ENCODE measurements at places on chromosomes 13 and 19.

DNA sequence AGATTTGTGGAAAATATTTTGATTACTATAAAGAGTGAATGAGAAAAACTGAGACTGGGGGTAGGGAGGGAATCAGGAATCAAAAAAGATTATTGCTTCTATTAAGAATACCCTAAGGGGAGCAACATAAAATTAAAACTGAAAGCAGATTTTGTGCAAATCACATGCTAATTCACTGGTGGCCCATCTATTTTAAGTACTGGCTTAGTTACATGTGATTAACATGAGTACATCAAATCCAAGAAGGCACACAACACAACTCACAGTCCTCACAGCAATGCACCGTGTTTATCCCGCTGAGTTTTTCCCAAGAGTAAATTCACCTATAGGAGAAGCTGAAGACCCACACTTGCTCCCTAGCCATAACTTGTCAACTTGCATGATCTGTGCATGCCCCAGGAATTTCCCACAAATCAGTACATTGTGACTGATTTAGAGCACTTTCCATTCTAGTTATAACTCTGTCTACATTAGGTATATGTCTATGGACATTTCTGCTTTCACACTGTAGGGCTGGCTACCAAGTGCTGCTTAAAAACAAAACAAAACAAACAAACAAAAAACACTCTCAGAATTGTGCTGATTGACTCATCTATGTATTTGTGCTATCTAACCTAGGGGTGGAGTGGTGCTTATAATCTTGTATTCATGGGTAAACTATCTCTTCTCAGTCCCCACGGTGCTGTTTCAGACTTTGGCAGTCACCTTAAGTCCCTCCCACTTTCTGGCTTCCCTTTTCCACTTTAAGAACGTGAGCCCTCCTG, 24.3 kb downstream of the AMER2 start:
- DNase-seq: no peak

GRCh38 chr13:41244556-41244955, 18.8 kb downstream of the MTRF1 start:
- DNase-seq: no peak

DNA sequence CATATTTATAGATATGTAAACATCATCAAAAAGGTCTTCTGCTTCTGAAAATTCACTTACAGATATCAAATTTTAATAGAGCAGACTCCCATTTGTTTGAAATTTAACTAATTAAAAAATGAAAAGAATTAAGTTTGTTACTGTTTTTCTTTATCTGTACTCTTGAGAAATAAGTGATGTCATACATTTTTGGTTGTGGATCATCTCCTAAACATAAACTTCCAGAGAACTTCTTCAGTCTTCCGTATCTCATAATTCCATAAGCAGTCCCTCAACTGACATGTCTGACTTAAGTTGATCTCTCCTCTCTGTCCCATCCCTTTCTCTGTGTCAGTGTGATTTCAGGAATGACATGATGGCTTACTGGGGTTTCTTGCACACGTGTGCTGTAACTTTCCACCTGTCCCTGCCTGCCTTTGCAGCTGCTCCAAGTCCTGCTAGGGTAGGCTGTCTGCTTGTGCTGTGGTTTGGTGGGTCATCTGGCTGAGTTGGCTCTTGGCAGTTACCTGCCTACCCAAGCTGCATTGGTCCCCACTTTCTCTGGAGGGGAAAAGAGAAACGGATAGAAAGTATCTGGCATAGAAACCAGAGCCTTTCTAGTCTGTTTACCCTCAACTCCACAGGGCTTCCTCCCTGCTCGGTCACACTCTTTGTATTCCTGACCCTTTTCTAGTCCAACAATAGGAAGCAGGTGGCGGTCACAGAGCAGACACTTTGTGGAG, 127.1 kb downstream of the GGACT start:
- DNase-seq: no peak

DNA sequence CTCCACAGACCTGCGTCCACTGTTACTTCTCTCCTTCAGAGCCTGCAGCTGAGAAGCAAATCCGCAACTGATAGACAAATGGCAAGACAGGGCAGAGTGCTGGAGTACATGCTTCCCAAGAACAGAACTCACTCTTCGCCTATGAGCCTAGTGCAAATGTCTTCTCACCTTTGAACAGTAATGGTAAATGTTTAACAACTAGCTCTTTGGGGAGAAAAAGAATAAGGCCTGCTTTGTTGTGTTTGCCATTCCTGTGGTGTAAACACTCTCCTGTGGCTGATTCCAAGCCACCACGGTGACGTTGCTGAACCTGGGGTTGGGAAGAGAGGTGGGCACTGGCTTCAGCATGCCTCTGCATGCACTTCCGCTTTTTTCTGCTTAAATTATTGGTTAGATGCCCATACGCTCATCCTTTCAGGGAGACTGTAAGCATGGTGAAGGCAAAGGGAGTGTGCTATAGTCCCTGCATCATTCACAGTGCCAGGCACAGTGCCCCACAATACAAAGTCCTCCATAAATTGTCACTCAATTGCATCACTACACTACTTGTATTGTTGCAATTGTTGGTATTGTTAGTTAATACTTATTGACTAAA, 28.1 kb upstream of the GTF3A start:
- DNase-seq: no peak

DNA sequence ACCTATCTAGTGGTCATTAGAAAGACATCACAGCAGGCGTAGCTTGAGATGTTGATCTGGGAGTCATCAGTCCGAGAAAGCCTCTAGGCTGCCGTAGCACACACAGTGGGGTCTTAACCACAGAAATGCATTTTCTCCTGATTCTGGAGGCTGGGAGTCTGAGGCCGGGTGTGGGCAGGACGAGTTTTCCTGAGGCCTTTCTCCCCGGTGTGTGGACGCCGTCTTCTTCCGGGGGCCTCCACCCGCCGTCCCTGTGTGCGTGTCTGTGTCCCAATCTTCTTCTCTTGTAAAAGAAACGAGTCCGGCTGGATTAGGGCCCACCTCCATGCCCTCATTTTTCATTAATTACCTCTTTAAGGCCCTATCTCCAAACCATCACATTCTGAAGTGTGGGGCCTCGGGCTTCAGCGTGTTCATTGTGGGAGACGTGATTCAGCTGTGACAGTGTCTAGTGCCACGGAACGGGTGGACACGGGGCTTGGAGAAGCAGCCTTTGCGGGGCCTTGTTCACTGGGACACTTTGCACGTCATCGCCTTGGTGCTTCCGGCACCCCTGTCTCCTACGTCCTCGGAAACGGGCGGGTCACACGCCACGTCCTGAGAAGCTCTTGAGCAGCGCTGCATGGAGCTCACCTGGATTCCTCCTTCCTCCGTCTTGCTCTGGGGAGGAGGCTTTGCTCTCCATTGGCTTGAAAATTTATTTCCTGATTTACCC, 208.9 kb upstream of the SOX1 start:
- no peak for DNase-seq

DNA sequence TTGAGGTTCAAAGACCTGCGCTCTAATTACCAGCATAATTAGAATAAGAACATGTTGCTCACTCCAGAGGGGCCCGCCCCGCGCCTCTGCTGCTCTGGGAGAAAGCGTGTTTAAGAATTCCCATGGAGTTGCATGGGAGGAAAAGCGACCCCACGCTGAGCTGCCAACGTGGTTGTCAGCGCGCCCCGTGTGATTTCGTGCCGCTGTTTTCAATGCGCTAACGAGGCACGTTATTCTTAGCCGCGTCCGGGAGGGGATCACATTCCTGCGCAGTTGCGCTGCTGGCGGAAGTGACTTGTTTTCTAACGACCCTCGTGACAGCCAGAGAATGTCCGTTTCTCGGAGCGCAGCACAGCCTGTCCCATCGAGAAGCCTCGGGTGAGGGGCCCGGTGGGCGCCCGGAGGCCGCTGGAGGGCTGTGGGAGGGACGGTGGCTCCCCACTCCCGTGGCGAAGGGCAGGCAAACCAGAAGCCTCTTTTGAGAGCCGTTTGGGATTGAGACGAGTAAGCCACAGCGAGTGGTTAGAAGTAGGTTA, 173.8 kb upstream of the SOX1 start:
- no peak for DNase-seq

- no peak for DNase-seq
Observed at GRCh38 chr13:99749271-99750019, 222.1 kb downstream of the ZIC5 start.

- no peak for DNase-seq
Observed at GRCh38 chr19:57161985-57162539, 5.2 kb downstream of the DUXA start.

DNA sequence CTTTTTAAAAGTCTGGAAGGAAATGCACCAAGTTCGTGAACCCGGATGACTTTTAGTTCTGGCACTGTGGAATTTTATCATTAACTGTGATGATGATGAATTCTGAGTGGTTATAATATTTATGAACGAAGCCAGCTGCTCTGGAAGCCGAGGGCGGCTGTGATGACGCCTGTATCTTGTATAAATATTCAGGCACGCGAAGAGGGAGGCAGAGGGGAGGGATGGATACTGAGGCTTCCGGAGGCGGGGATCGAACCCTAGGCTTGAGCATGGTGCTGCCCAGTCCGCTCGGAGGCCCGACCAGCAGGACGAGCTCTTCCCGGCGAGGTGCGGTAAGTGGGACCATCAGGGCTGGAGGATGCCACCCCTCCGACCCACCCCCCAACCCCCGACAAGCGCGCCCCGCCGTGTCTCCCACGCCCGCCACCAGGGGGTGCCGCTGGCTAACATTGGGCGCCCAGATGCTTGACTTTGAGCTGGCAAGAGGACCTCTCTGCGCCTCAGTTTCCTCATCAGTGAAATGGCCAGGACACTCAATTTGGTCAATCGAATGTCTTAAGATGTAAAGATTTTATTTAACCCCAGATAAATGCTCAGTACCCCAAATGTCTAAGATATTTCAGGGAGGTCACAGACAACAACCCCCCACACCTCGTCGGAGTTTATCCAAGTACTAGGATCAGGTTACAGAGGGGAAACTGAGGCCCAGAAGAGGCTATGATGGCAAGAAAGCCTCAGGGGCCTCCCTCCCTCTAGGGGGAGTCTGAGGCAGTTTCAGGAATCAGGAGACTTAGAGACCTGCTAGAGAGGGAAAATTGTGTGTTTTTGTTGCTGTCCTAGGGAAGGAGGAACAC, 4.5 kb upstream of the RAB3A start:
- DNase-seq: no peak

GRCh38 chr19:16064209-16064889, 11.9 kb upstream of the TPM4 start:
- DNase-seq: no peak

GRCh38 chr19:43759515-43759914, 4.8 kb upstream of the SMG9 start:
- no peak for DNase-seq

DNA sequence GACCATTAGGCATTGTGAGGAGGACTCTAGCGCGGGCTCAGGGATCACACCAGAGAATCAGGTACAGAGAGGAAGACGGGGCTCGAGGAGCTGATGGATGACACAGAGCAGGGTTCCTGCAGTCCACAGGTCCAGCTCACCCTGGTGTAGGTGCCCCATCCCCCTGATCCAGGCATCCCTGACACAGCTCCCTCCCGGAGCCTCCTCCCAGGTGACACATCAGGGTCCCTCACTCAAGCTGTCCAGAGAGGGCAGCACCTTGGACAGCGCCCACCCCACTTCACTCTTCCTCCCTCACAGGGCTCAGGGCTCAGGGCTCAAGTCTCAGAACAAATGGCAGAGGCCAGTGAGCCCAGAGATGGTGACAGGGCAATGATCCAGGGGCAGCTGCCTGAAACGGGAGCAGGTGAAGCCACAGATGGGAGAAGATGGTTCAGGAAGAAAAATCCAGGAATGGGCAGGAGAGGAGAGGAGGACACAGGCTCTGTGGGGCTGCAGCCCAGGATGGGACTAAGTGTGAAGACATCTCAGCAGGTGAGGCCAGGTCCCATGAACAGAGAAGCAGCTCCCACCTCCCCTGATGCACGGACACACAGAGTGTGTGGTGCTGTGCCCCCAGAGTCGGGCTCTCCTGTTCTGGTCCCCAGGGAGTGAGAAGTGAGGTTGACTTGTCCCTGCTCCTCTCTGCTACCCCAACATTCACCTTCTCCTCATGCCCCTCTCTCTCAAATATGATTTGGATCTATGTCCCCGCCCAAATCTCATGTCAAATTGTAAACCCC, 2.8 kb upstream of the CEACAM5 start:
- no peak for DNase-seq

- no peak for DNase-seq
Observed at GRCh38 chr13:41700790-41701310, 243.5 kb downstream of the RGCC start.

GRCh38 chr19:34201133-34201532, 28.8 kb downstream of the LSM14A start:
- no peak for DNase-seq

DNA sequence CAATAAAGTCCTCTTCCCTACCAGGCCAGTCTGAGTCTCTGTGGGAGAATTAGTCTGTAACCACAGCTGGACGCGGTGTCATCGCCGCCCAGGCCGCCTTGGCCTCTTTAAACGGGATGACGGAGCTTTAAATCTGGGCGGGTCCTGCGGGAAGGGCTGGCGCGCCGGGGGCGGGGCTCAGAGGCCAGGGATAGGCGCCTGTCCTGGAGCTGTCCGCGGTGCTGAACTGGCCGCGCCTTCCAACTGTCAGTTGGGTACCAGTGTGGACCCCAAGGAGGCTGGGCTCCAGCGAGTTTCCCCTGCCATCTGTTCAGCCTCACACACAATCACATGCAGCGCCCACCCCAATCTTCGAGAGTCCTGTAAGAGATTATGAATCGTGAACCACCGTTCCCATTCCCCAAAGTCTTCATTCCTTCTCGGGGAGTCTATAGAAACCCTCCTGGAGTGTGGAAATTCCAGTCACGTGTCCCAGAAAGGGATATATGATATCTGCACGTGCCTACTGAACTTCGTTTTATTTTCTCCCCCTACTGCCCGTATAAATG, 11.5 kb downstream of the APLP1 start:
- no peak for DNase-seq

DNA sequence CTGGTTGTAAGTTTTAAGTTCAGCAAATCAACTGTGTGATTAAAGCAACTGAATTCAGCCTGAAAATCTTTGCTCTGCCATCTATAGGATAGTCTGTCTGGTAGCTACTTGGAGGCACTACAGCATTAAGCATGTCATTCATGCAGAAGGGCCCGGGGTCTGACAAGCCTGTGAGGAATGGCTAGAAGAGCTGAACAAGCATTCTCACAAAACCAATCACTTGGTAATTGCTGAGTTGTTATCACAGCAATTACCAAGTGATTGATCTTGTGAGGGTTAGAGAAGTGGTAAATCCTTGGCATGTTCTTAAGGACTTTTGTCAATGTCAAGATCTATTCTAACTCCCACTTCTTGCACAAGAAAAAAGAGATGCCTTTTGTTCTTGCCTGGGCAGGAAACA, 356.1 kb downstream of the FGF14 start:
- DNase-seq: no peak

GRCh38 chr19:41939861-41940730, 11.8 kb upstream of the ERFL start:
- no peak for DNase-seq

GRCh38 chr19:29945433-29945832, 3.4 kb downstream of the URI1 start:
- DNase-seq: no peak

DNA sequence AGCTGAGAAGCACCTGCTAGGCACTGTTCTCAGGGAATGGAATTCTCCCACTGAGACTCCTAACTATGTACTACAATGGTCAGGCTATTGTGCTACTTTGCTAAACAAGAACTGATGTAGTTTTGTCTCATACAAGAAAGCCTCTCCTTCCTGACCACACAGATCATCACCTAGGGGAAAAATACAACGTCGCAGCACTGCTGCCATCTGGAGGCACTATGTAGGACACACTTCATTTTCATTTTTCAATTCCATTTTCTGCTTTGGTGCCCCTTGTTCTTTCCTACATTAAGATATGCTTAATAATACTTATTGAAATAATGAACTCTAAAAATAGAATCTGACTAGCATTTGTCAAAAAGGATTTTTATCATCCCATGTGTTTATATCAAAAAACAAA, 21.1 kb downstream of the PROSER1 start:
- DNase-seq: no peak

GRCh38 chr13:28179974-28180373, 41.6 kb downstream of the PAN3 start:
- DNase-seq: no peak

Data from GM18507 (cell line).